ENCODE measurements at places on chromosomes 6 and 20. TPM values are rescaled to one million over a fixed set of nuclear protein-coding genes. Genes with fewer than 3 reads are reported as not detected.

The TCF19 gene
- 96.5 TPM for total RNA-seq

The IRAK1BP1 gene
- 2.5 TPM for total RNA-seq

The ELOVL5 gene
- total RNA-seq, result 130 TPM

The FOXC1 gene
- 0.57 TPM for total RNA-seq

The C6orf141 gene
- total RNA-seq, result not detected

The CALHM6 gene
- total RNA-seq, result 9.6 TPM

The TRMT11 gene
- total RNA-seq, result 47.2 TPM

The DNMT3B gene
- 0.81 TPM for total RNA-seq

The EPHA7 gene
- total RNA-seq, result not detected

DNA sequence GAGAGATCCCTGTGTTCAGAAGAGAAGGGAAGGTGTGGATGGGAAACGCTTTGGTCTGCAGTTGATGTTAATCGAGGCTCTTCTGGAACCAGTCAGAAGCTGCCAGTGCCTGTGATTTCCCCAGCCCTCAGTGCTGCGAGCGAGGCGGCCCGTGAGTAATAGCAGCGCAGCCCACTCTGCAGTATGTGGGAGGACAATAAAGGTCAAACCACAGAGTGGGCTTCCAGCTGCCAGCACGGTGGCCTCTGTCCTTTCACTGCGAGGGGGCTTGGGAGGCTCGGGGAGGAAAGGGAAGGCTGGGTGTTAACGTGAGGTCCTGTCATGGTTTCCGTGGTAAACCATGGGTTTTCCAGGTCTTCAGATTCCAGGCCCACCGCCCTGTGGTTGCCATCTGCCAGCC, 32.3 kb upstream of the TAGAP start:
- DNase-seq, result no peak
- H3K4me1 ChIP-seq, result peaks cover 60% of the 10 kb centered on the region
- H3K36me3 ChIP-seq, result no peaks in the 10 kb centered on the region
- H3K27ac ChIP-seq, result peak overlapping the region; percentile 55
- no peaks in the 10 kb centered on the region for H3K27me3 ChIP-seq

- peaks cover 27% of the 10 kb centered on the region for H3K36me3 ChIP-seq
- no peak for DNase-seq
- no peak overlapping the region for H3K4me3 ChIP-seq
- H3K27me3 ChIP-seq, result peaks cover 62% of the 10 kb centered on the region
Observed at GRCh38 chr6:10385524-10386132, 29.2 kb downstream of the TFAP2A start.

DNA sequence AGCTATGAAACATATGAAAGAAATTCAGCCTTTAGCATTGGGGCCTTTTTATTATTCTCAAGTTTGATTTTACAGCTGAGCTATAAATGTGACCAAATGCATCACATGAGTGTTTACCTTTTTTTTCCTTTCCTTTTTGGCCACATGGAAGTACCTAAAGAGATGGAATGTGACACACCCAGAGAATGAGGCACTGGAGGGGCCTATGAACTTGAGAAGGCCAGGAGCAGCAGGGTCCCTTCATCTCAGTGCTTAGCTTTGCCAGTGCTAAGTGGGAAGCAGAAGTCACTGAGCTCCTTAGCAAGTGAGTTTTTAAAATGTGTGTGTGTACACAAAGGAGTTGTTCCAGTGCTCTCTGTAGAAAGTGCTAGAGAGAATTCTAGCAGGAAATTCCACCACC, 44.7 kb downstream of the RREB1 start:
- H3K27ac ChIP-seq, result peak overlapping the region; percentile 96
- no peaks in the 10 kb centered on the region for H3K27me3 ChIP-seq
- no peaks in the 10 kb centered on the region for H3K36me3 ChIP-seq
- H3K4me1 ChIP-seq, result peaks cover 69% of the 10 kb centered on the region

DNA sequence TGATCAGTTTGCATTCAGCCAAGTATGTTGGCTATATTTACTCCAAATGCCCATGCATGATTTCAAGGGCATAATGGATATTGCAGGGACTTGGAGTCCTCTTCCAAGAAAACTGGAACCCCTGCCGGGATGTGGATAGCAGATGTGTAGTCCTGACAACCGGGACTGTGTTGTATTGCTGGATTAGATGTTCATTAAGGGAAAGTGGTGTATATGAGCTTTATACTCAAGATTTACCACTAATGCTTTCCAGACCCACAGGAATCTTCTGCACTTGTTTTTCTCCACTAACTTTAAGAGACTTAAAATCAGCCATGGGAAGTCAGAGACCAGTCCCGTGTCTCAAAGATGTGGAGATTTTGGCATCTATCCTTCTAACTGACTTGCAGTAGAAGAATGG, 770.9 kb downstream of the HDGFL1 start:
- no peak overlapping the region for H3K4me3 ChIP-seq
- H3K36me3 ChIP-seq, result peaks cover 5% of the 10 kb centered on the region

DNA sequence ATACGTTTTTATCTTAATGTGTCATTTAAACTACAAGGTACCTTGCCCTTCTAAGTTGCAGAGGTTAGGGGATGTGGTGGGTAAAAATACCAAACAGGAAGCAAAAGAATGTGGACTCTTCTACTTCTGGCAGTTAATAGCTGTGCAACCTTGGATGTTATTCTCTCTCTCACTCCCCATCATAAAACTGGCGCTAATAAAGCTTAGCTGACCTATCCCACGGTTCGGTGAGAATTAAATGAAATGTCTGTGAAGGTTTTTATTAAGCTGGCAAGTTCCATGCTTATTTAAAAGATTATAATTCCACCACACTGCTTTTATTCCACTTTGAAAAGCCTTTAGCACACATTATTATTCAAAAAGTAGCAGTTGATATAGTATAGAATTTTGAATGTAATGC, 127.8 kb upstream of the SLC22A23 start:
- peaks cover 39% of the 10 kb centered on the region for H3K27me3 ChIP-seq
- H3K4me3 ChIP-seq, result no peak overlapping the region
- H3K27ac ChIP-seq, result no peak overlapping the region
- H3K4me1 ChIP-seq, result peaks cover 3% of the 10 kb centered on the region
- no peaks in the 10 kb centered on the region for H3K36me3 ChIP-seq

DNA sequence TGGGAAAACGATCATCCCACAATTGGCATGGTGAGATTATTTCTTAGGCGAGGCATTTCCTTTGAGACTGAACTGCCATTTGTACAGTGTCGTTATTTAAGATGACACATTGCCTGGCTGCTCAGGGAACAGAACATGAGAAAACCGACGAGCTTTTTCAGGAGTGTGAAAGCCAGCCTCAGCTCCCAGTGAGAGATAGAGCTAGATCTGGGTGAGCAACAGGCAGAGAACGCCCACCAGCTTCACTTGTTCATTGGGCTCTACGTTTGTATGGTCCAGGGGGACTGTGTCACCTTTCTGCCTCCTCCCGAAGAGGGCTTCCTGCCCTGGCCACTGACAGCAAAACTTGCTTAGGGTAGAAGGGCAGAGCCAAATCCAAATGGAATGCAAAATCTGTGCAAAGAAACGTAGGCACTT, 378.1 kb downstream of the RNGTT start:
- H3K4me1 ChIP-seq, result no peaks in the 10 kb centered on the region
- H3K36me3 ChIP-seq, result peaks cover 6% of the 10 kb centered on the region
- no peak overlapping the region for H3K27ac ChIP-seq
- H3K27me3 ChIP-seq, result peaks cover 35% of the 10 kb centered on the region
- no peak overlapping the region for H3K4me3 ChIP-seq

DNA sequence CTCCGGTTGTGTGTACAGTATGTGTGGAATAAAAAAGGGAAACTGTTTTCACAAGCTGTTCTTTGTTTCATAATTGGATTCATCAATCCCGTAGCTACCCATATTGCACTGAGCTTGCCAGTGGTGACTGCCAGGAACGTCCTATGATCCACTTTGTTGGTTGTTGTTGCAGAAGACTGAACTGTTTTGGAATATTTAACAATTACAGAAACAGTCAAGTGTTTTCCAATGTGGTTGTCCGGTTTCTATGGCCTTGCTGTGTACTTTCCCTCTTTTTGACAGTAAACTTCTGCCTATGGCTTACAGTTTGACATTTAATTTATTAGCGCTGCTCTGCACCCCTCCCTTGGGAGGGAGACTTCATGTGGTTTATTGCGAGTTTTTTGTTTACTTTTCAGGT, 141.2 kb downstream of the DTNBP1 start:
- peaks cover 22% of the 10 kb centered on the region for H3K36me3 ChIP-seq
- no peak for DNase-seq
- peaks cover 48% of the 10 kb centered on the region for H3K4me1 ChIP-seq
- no peak overlapping the region for H3K4me3 ChIP-seq
- no peaks in the 10 kb centered on the region for H3K27me3 ChIP-seq

DNA sequence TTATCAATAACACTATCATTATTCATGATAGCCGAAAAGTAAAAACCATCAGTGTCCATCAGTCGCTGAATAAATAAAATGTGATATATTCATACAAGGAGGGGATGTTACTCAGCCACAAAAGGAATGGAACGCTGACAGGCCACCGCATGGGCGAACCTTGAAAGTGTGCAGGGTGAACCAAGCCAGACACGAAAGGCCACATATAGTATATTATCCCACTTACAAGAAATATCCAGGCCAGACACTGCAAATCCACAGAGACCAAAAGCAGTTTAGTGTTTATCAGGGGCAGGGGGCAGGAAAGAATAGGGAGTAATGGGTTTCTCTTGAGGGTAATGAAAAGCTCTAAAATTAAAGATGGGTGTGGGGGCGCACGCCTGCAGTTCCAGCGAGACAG, 5.7 kb downstream of the SOX18 start:
- no peak overlapping the region for H3K27ac ChIP-seq
- no peak overlapping the region for H3K4me3 ChIP-seq
- no peaks in the 10 kb centered on the region for H3K4me1 ChIP-seq
- DNase-seq, result no peak
- H3K36me3 ChIP-seq, result no peaks in the 10 kb centered on the region

DNA sequence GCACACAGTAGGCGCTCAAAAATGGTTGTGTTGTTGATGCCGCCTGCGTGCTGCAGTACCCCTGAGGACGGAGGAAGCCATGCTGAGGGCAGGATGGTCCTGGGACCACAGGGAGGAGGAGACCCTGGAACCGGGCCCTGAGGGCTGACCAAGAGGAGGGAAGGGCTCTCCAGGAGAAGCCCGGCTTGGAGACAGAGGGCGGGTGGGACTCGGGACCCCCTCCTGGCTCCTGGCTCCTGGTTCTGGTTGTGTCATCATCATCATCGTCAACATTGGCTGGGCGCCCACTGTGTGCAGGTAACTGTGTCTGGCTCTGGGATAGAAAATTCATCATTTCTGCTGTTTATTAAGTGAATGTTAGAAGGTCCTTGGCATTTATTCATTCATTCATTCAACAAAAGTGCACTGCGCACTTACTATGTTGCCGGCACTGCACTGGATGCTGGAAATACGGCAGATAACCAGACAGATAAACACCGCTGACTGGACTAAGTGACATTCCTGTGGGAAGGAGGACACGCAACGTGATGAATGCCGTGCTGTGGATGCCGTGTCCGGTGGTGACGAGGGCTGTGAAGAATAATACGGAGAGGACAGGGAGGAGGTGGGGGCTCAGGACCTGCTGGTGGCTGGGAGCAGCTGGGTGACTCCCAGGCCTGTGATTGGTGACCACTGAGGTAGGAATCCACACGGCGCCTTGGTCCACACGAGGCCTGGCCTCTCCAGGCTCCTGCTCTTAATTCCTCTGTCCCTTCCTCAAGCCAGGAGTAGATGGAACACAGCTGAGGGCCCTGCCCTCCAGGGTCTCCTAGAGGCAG, 35.3 kb downstream of the SPDEF start:
- no peaks in the 10 kb centered on the region for H3K27me3 ChIP-seq
- no peak overlapping the region for H3K27ac ChIP-seq
- H3K4me3 ChIP-seq, result no peak overlapping the region
- no peaks in the 10 kb centered on the region for H3K36me3 ChIP-seq

DNA sequence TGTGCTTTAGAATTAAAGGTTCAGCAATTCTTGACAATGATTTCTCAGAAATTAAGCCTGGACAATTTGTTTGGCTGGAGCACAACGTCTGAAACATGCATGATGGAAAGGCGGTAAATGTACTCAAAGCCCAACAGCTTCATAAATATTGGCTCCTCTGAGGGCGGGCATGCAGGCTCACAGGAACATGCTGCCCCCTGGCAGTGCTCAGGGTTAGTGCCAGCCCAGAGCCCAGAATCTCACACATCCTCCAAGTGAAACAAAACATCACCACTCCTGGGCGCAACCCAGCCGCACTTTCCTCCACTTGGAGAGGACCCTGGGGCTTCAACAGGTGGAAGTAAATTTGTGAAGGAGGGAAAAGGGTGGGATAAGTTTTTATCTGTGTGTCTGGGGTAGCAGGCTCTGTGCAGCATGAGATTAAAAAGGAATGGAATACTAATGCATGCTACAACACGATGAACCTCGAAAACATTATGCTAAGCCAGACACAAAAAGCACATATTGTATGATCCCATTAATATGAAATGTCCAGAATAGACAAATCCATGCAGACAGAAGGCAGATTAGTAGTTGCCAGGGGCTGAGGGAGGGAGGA, 54.1 kb upstream of the PTPRT start:
- H3K4me3 ChIP-seq, result no peak overlapping the region
- no peaks in the 10 kb centered on the region for H3K36me3 ChIP-seq
- no peaks in the 10 kb centered on the region for H3K4me1 ChIP-seq
- peaks cover 15% of the 10 kb centered on the region for H3K27me3 ChIP-seq
- DNase-seq, result no peak

- no peak overlapping the region for H3K4me3 ChIP-seq
- H3K27ac ChIP-seq, result no peak overlapping the region
- no peak for DNase-seq
- no peaks in the 10 kb centered on the region for H3K36me3 ChIP-seq
- H3K27me3 ChIP-seq, result no peaks in the 10 kb centered on the region
Observed at GRCh38 chr20:14189794-14190402, 147.5 kb downstream of the FLRT3 start.

GRCh38 chr6:54609981-54610380, 236.6 kb upstream of the FAM83B start:
- no peaks in the 10 kb centered on the region for H3K27me3 ChIP-seq
- no peaks in the 10 kb centered on the region for H3K4me1 ChIP-seq
- no peak for DNase-seq
- no peak overlapping the region for H3K4me3 ChIP-seq

- peaks cover 28% of the 10 kb centered on the region for H3K27me3 ChIP-seq
- no peak for DNase-seq
- no peak overlapping the region for H3K27ac ChIP-seq
- H3K4me3 ChIP-seq, result peak overlapping the region; percentile 66
Observed at GRCh38 chr6:148538261-148539190, 195.9 kb downstream of the SASH1 start.

DNA sequence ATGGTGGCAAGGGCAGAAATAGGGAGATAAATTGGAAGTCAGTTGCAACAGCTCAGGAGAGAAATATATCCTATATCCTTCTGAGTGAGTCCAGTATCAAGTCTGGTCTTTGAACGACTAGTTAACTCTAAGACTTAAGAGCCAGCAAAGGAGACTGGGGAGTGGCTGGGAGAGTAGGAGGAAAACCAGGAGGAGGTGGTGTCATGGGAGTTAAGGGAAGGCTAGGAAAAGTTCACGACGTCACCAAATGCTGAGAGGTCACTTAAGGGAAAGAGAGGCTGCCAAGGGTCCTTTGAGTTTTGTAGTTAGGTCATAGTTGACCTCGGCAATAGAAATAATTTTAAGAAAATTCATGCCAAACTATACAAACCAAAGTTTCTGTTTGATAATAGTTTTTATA, 25.1 kb downstream of the ACOT13 start:
- peaks cover 3% of the 10 kb centered on the region for H3K4me1 ChIP-seq
- peaks cover 6% of the 10 kb centered on the region for H3K36me3 ChIP-seq
- H3K27me3 ChIP-seq, result no peaks in the 10 kb centered on the region
- DNase-seq, result no peak
- H3K4me3 ChIP-seq, result no peak overlapping the region
- no peak overlapping the region for H3K27ac ChIP-seq
